ENCODE measurements at places on chromosomes 5 and 9. TPM values are rescaled to one million over a fixed set of nuclear protein-coding genes. Genes with fewer than 3 reads are reported as not detected.

- no peaks in the 10 kb centered on the region for H3K27me3 ChIP-seq
- no peak for DNase-seq
- H3K4me1 ChIP-seq, result no peaks in the 10 kb centered on the region
- H3K36me3 ChIP-seq, result no peaks in the 10 kb centered on the region
- no peak overlapping the region for H3K4me3 ChIP-seq
- no peak overlapping the region for H3K27ac ChIP-seq
These were observed 156.5 kb downstream of the PJA2 start for GRCh38 chr5:109253262-109253661.

Gene OTP
- not detected for total RNA-seq

Gene ACTBL2
- not detected for total RNA-seq

GRCh38 chr9:79912318-79913070, 340.7 kb downstream of the TLE4 start:
- H3K36me3 ChIP-seq, result no peaks in the 10 kb centered on the region
- no peak overlapping the region for H3K4me3 ChIP-seq
- DNase-seq, result no peak
- H3K27ac ChIP-seq, result no peak overlapping the region
- no peaks in the 10 kb centered on the region for H3K4me1 ChIP-seq
- H3K27me3 ChIP-seq, result no peaks in the 10 kb centered on the region

Gene PAEP
- total RNA-seq, result not detected

- no peak for DNase-seq
- no peak overlapping the region for H3K4me3 ChIP-seq
- H3K27ac ChIP-seq, result no peak overlapping the region
- H3K27me3 ChIP-seq, result no peaks in the 10 kb centered on the region
These were observed 580.3 kb downstream of the BNC2 start for GRCh38 chr9:16290169-16290568.

DNA sequence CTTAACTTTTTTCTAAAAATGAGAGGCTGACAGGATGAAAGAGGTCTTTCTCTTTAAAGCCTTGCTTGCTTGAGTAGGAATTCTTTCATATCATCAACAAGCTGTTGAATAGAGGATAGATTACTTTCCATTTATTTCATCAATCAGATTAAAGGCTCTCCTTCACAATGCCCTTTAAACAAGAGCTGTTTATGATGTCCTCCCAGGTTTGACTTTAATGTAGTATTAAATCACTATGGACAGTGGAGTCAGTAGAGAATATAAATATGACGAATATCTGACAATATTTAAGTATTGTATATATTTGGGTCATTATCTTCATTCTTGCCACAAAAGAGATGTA, 282.0 kb downstream of the ISL1 start:
- H3K27ac ChIP-seq, result no peak overlapping the region
- H3K4me3 ChIP-seq, result no peak overlapping the region
- H3K27me3 ChIP-seq, result no peaks in the 10 kb centered on the region

GRCh38 chr9:85401998-85402397, 339.8 kb downstream of the AGTPBP1 start:
- no peak overlapping the region for H3K27ac ChIP-seq
- no peaks in the 10 kb centered on the region for H3K27me3 ChIP-seq
- H3K4me3 ChIP-seq, result no peak overlapping the region
- no peaks in the 10 kb centered on the region for H3K36me3 ChIP-seq

GRCh38 chr9:3879315-3879714, 353.5 kb upstream of the RFX3 start:
- no peaks in the 10 kb centered on the region for H3K36me3 ChIP-seq
- H3K27me3 ChIP-seq, result no peaks in the 10 kb centered on the region
- H3K4me1 ChIP-seq, result no peaks in the 10 kb centered on the region
- DNase-seq, result no peak

Gene IL31RA
- 0.16 TPM for total RNA-seq

Gene ECM2
- 7.3 TPM for total RNA-seq

Gene CRB2
- 3.5 TPM for total RNA-seq

DNA sequence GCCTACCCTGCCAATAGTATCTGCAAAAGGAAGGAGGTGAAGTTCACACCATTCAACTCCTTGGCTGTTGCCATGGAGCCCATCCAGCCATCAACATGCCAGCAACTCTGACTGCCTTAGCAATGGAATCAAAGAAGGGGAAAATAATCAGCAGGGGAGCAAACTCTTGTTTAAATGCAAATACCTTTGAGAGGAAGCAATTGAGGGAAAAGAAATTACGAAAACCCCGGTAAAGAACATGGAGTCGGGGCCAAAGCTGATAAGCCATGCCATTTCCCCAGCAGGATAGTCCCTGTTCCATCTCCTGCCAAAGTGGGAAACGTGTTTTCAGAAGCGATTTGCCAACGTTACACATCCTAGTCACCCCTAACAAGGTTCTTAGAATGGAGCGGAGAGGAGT, 69.0 kb downstream of the MFAP3 start:
- H3K27ac ChIP-seq, result no peak overlapping the region
- H3K4me1 ChIP-seq, result peaks cover 4% of the 10 kb centered on the region
- H3K27me3 ChIP-seq, result no peaks in the 10 kb centered on the region
- H3K4me3 ChIP-seq, result no peak overlapping the region

- no peak overlapping the region for H3K27ac ChIP-seq
- H3K27me3 ChIP-seq, result no peaks in the 10 kb centered on the region
- DNase-seq, result no peak
- H3K4me1 ChIP-seq, result no peaks in the 10 kb centered on the region
- H3K36me3 ChIP-seq, result no peaks in the 10 kb centered on the region
These were observed 553.1 kb downstream of the LRRC70 start for GRCh38 chr5:63131626-63132285.

GRCh38 chr9:22332202-22332601, 114.4 kb upstream of the DMRTA1 start:
- H3K4me3 ChIP-seq, result no peak overlapping the region
- H3K27ac ChIP-seq, result no peak overlapping the region
- no peaks in the 10 kb centered on the region for H3K36me3 ChIP-seq
- H3K4me1 ChIP-seq, result no peaks in the 10 kb centered on the region

Gene PHYHD1
- 21.3 TPM for total RNA-seq

Gene TEX48
- not detected for total RNA-seq

GRCh38 chr9:116800885-116801284, 113.8 kb downstream of the TRIM32 start:
- H3K27ac ChIP-seq, result no peak overlapping the region
- H3K4me1 ChIP-seq, result no peaks in the 10 kb centered on the region
- DNase-seq, result no peak
- no peaks in the 10 kb centered on the region for H3K36me3 ChIP-seq

Gene PDE8B
- total RNA-seq, result 22.2 TPM

Gene SERINC5
- 11.0 TPM for total RNA-seq

DNA sequence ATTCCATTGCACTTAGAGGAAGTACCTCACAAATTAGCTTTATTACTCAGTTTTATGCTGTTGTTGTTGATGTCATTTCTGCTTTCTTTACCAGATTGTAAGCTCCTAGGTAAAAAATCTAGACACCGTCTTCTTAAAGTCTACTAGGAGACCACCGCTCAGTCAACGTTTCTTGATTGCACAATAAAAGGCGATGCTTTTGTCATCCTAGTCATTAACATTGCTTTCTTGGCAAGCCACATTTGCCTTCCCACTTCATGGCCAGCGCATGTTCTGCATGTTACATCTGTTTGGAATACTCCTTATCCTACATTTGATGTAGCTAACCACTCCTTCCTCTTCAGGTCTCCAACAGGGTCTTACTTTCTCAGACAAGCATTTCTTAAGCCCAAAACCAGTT, 464.0 kb upstream of the TUSC1 start:
- H3K36me3 ChIP-seq, result no peaks in the 10 kb centered on the region
- H3K4me1 ChIP-seq, result no peaks in the 10 kb centered on the region
- H3K4me3 ChIP-seq, result no peak overlapping the region

Gene CTSV
- not detected for total RNA-seq

Gene TMEM161B
- total RNA-seq, result 11.7 TPM

- no peaks in the 10 kb centered on the region for H3K4me1 ChIP-seq
- no peaks in the 10 kb centered on the region for H3K27me3 ChIP-seq
- no peak for DNase-seq
- no peak overlapping the region for H3K4me3 ChIP-seq
- no peak overlapping the region for H3K27ac ChIP-seq
These were observed 9.9 kb upstream of the PRR16 start for GRCh38 chr5:120454094-120454798.

DNA sequence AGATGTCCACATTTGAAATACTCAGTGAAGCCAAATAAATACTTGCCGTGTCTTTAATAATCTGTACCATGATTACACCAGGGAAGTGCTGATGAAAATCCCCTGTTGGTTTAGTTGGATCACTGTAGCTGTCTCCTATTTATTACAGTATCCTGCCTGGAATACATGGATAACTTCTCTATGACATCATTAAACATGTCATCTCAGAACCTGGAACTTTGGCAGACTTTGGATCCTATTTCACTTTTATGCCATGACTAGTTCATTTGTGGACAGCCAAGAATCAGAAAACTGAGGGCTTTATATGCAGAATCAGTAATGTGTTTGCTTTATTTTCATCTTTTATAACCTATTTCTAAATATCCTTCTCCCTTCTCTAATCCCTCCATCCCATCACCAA, at the start of gene TXNDC8:
Gene TXNDC8, minus strand, starts transcription at position 137 of the 400 bp plus-strand sequence.
- no peak within 1 kb of the TSS for H3K4me3 ChIP-seq
- no peaks in the 10 kb centered on the region for H3K27me3 ChIP-seq
- no peak within 1 kb of the TSS for H3K27ac ChIP-seq
- DNase-seq, result no peak
